ENCODE measurements at places on chromosomes 3 and 15.

GRCh38 chr3:9110802-9111201 is 138.6 kb downstream of the SRGAP3 start:
- DNase-seq: no peak

DNA sequence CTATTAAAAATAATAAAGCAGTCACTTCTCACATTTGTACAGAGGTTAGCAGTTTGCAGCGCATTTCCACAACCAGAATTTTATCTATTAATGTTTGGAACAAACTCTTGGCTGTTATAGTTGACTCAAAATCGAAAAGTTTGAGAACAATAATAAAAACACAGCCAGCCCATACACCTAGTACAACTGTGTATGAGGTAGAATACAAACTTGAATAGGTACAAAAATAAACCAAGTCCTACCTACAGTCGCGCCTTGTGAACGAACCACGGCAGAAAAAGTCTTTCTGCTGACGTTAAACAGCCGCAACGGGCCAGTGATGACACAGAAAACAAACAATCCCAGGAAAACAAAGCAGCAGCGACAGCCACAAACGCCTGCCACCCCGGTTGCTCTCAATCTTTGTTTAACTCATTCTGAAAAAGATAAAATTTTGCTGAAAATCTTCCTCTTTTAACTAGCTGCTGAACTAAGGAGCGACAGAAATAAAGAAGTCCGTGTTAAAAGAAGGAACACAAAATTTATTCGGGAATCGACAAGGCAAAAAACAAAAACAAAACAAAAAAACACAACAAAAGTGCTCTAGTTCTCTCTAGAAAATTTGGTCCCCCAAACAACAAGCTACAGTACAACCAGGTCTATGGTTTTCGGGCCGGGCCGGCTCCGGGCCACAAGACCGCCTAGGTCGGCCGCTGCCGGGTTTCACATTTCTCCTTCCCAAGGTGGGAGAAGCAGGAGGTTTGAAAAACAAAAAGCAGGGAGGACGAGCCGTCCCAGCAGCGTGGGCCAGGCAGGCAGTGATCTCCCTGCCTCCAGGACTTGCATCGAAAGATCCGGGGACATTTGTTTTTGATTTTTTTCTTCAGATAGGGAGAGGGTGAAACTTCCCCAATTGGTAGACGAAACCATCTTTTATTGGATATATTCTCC is 2.9 kb downstream of the FOXL2 start:
- DNase-seq: no peak

- DNase-seq: no peak
Observed at GRCh38 chr3:131427226-131427625, 45.7 kb downstream of the NUDT16 start.

- DNase-seq: no peak
Observed at GRCh38 chr3:186361246-186361761, 730 bp downstream of the DGKG start.

DNA sequence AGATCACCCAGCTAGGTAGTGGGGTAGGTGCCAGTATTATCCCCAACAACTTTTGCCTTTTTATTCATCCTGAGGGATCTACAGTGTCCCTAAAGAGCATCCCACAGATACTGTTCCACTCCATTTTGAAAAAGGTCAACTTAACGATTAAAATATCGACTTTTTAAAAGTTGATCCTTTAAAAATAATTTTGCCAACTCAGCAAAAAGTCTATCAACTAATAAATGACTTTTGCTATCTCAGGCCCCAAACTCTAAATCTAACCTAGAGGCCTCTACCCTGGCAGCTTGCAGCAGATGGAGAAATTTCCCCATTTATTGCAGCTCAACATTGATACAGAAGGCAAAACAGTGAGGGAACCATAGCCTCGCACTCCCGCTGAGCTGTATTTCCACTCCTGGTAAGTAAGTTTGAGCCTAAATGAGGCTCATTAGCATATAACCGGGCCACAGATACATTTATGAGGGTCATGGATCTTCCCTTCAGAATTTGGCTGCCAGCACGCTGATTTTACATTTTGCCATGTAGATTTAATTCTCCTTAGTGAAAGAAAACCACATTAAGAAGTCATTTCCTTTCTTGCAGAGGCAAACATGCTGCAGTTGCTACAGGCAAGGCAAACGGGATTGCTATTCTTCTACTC is 704.1 kb upstream of the CFAP20DC start:
- DNase-seq: no peak

GRCh38 chr3:160027541-160028195 is 39.0 kb downstream of the IL12A start:
- no peak for DNase-seq

GRCh38 chr3:45923755-45924154 is 19.5 kb upstream of the CXCR6 start:
- no peak for DNase-seq

GRCh38 chr3:32870373-32871095 is 52.7 kb downstream of the TRIM71 start:
- DNase-seq: no peak

DNA sequence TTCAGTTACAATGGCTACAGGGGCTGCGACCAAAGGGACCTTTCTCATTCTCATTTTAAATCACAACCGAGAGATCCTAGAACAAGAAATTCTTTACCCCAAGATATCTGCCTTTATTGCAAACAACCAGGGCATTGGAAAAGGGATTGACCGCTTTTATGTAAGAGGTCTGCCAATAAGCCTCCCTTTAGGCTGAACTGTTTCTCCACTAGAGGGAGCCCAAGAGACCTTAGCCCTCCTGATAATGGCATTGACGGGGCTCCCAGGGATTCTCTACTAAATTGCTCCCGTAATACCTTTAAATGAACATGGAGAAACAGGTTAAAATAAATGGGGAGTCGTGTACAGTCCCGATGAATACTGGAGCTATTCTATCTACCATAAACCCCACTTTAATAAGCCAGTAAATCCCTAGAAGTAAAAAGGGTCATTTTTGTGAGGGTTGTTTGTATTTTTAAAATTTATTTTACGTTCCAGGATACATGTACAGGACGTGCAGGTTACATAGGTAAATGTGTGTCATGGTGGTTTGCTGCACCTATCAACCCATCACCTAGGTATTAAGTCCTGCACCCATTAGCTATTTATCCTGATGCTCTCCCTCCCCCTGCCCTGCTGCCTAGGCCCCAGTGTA is 7.5 kb upstream of the IGSF10 start:
- no peak for DNase-seq

DNA sequence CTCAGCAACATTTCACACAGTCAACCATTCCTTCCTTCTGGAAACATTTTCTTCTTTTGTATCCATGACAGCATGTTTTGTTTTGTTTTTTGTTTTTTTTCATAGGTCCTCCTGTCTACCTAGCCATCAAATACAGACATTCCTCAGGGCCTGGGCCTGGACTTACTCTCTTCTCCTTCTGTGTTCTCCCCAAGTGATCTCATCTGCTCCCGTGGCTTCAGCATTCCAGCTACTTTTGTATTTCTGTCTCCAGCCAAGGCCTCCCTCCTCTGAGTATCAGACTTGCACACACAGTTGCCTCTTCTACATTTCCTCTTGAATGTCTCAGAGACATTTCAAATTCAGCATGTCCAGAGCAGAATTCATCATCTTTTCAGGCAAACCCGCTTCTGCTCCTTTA is 82.4 kb downstream of the HCN4 start:
- no peak for DNase-seq

- no peak for DNase-seq
Observed at GRCh38 chr3:143831994-143832393, 16.3 kb downstream of the SLC9A9 start.

DNA sequence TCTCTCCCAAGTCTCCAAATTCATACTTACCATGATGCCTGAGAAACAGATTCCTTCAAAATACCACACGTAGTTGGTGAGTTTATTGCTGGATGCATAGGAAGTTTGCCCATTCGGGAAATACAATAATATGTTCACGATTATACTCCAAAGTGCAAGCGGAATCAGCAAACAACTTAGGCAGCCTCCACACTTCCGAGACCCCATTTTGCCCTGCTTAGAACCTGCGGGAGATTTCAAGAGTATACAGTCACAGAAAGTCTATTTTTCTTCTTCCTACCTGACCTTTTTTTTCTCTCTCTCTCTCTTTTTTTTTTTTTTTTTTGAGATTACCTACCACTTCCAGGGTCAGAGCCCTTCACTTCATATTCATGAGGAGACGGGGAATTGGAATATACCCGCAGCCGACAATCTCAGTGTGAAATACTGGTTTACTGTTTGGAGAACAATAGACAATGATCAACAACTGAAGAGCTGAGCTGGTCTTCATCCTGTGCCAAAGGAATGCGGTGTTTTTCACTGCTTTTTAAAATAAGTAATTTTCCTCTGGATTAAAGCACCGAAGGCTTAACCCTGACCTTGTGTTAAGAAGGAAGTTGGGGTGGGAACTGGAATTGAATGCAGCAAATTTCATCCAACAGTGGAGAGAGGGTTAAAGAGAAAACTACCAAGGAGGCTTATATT is at the start of gene TM4SF18:
TSS of gene TM4SF18 (minus strand) at position 461 of the 684 bp plus-strand sequence. CDS start at position 207, 254 bp downstream.
- no peak for DNase-seq

DNA sequence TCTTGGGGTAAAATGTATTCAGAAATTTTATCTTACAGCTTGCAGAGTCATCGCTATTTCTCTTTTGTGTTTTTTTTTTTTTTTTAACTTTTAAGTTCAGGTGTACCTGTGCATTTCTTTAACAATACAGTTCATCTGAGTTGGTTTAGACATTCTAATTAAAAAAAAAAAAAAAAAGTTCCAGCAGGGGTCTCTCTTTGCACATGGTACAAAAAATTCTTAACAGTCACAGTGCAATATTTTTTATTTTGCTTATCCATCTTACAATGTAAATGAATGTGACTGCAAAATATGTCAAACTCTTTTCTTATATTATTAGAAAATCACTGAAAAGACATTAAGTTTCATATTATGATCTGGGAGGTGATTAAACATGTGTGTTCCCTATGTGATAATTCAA is 47.5 kb upstream of the SLC9A9 start:
- no peak for DNase-seq

All from upper lobe of right lung (tissue), 1 donor.